ENCODE measurements at places on chromosomes 3 and 15.

DNA sequence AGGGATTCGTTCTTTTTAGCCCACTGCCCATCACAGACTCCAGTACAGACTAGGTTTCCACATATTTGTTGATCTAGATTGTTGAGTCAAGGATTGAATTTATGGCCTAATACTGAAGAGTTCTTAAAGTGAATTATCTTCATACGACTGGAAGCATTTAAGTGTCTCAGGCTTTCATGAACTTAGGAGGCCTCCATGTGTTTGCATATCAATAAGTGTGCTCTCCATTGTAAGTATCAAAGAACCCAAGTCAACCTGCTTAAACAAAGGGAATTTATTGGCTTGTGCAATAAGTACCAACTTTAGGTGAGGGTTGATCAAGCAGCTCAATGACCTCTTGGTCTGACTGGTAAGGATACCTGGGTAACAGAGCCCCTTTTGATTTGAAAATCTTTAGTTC, 382.1 kb downstream of the PDCD6IP start:
- no peak overlapping the region for H3K27ac ChIP-seq
- peaks cover 9% of the 10 kb centered on the region for H3K27me3 ChIP-seq
- no peaks in the 10 kb centered on the region for H3K4me1 ChIP-seq
- no peak for DNase-seq

- H3K27ac ChIP-seq = no peak overlapping the region
- H3K27me3 ChIP-seq = no peaks in the 10 kb centered on the region
- no peak overlapping the region for H3K4me3 ChIP-seq
- DNase-seq = peak; percentile 34
Measured at GRCh38 chr3:193853511-193854219, 260.7 kb downstream of the OPA1 start.

- no peaks in the 10 kb centered on the region for H3K27me3 ChIP-seq
- peaks cover 5% of the 10 kb centered on the region for H3K4me1 ChIP-seq
- peak overlapping the region; percentile 90 for H3K27ac ChIP-seq
- DNase-seq = no peak
Measured at GRCh38 chr3:113275583-113275928, 64.2 kb downstream of the BOC start.

- H3K36me3 ChIP-seq = no peaks in the 10 kb centered on the region
- H3K4me1 ChIP-seq = no peaks in the 10 kb centered on the region
- no peak for DNase-seq
Measured at GRCh38 chr3:177474652-177475355, 277.5 kb upstream of the TBL1XR1 start.

- peaks cover 16% of the 10 kb centered on the region for H3K4me1 ChIP-seq
- DNase-seq = no peak
- H3K27me3 ChIP-seq = no peaks in the 10 kb centered on the region
- no peak overlapping the region for H3K4me3 ChIP-seq
- H3K27ac ChIP-seq = no peak overlapping the region
Measured at GRCh38 chr15:90213122-90213817, 12.1 kb downstream of the SEMA4B start.

DNA sequence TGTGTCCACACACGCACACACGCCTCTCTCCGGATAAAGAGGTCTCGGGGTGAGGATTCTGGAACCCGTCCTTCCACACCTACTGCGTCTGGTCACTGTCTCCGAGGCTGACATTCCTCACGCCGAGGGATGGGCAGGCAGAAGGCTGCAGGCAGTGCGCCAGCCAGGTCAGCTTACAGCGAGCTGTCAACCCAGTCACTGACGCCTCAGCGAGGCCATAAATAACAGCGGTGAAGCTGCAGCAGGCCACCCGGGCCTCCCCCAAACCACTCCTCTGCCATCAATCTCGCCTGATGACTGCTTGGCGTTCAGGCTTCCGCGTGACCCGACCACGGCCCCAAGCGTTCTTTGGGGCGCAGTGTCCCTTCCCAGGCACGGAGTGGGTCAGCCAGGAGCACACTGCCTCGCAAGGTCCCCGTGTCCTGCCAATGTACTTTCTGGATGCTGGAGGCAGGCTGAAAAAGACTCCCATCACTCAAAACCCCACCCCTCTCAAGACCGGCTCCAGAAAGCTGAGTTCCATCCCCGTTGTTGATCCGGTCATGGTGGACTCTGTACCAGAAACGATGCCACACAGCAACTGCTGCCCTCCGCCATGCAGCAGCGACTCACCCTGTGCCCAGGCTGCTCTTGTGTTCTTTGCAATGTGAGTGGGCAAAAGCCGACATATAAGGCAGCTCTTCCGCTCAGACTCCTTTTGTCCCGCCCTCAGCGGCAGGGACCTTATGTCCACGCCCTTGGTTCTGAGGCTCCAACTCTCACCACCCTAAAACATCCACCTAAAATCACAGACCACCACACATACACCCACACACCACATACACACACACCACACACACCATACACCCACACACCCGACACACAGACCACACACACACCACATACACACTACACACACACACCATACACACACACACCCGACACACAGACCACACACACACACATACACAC, 27.1 kb downstream of the CPN2 start:
- H3K27me3 ChIP-seq = peaks cover 23% of the 10 kb centered on the region
- H3K4me3 ChIP-seq = no peak overlapping the region
- no peak overlapping the region for H3K27ac ChIP-seq
- no peaks in the 10 kb centered on the region for H3K4me1 ChIP-seq

- no peak for DNase-seq
- peaks cover 5% of the 10 kb centered on the region for H3K27me3 ChIP-seq
- no peak overlapping the region for H3K4me3 ChIP-seq
- no peak overlapping the region for H3K27ac ChIP-seq
- peaks cover 4% of the 10 kb centered on the region for H3K36me3 ChIP-seq
Measured at GRCh38 chr15:25600751-25601150, 161.9 kb upstream of the UBE3A start.

GRCh38 chr3:109642025-109642424, 304.7 kb upstream of the DPPA4 start:
- H3K36me3 ChIP-seq = no peaks in the 10 kb centered on the region
- no peak for DNase-seq
- H3K27ac ChIP-seq = no peak overlapping the region
- no peak overlapping the region for H3K4me3 ChIP-seq
- no peaks in the 10 kb centered on the region for H3K27me3 ChIP-seq

GRCh38 chr3:11507719-11508118, 136.0 kb downstream of the VGLL4 start:
- no peak for DNase-seq
- H3K27me3 ChIP-seq = no peaks in the 10 kb centered on the region
- peaks cover 7% of the 10 kb centered on the region for H3K4me1 ChIP-seq

GRCh38 chr3:41236228-41236627, 36.9 kb downstream of the CTNNB1 start:
- DNase-seq = no peak
- no peak overlapping the region for H3K4me3 ChIP-seq
- H3K27me3 ChIP-seq = no peaks in the 10 kb centered on the region
- peaks cover 8% of the 10 kb centered on the region for H3K4me1 ChIP-seq
- peaks cover 63% of the 10 kb centered on the region for H3K36me3 ChIP-seq
- H3K27ac ChIP-seq = no peak overlapping the region

- DNase-seq = no peak
- H3K4me3 ChIP-seq = peak overlapping the region; percentile 50
- H3K36me3 ChIP-seq = no peaks in the 10 kb centered on the region
- peak overlapping the region; percentile 75 for H3K27ac ChIP-seq
- peaks cover 18% of the 10 kb centered on the region for H3K4me1 ChIP-seq
Measured at GRCh38 chr15:80643431-80643951, 51.6 kb upstream of the ABHD17C start.

GRCh38 chr15:70062321-70062956, 35.3 kb downstream of the TLE3 start:
- no peaks in the 10 kb centered on the region for H3K4me1 ChIP-seq
- H3K36me3 ChIP-seq = no peaks in the 10 kb centered on the region
- no peak for DNase-seq
- H3K4me3 ChIP-seq = no peak overlapping the region
- no peaks in the 10 kb centered on the region for H3K27me3 ChIP-seq

DNA sequence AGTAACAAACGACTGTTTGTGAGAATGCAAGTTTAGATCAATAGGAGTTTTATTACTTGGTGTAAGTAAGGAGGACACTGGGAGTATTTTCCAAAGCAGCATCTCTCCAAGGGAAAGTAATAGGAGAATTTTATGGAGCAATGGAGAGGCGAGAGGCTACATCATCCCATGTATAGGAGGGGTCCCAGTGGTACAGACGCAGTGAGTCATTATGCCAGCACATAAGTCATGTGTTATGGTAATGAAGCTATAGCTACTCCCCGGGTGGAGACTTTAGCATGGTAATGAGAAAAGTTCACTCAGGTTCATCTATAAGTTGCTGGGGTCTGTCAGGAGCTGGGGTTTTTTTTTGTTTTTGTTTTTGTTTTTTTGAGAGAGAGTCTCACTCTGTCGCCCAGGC, 29.5 kb upstream of the ZNF445 start:
- H3K4me3 ChIP-seq = no peak overlapping the region
- DNase-seq = no peak
- H3K36me3 ChIP-seq = peaks cover 29% of the 10 kb centered on the region
- no peak overlapping the region for H3K27ac ChIP-seq
- peaks cover 30% of the 10 kb centered on the region for H3K4me1 ChIP-seq

DNA sequence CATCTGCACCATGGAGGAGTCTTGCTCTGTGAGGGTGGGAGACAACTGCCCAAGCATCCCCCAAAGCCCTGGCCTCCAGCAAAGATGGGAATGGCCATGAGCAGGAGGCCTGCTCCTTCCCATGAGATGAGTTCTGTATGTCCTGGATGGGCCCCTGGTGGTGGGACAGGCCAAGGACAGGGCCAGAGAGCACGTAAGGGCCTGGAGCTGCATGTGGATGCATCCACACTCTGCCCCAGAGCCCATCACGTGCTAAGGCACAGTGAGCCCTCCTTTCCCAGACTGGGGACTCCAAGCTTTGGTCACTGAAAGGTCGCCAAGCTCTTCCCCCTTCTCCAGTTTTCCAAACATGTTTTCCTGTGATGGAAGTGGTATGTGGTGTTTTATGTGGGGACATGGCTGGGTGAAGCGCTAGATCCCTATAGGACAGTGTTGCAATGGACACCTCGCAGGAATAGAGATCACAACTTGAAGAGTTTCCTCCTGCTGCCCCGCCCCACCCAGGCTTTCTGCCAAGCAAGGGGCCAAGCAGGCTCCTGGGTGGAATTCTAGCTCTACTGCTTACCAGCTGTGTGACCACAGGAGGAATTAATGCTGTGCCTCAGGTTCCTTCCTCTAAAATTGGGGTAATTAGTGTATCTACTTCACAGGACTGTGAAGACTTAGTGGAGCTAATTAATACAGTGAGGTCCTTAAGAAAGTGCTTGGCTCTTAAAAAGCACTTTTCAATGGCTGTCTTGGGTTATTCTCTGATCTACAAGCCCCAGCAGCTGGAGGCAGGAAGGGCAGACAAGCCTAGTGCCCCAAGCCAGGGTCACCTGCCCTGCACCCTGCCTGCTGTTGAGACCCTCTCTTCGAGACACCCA, 106.4 kb upstream of the RPL32 start:
- no peaks in the 10 kb centered on the region for H3K36me3 ChIP-seq
- no peak for DNase-seq
- H3K4me3 ChIP-seq = peak overlapping the region; percentile 66
- peak overlapping the region; percentile 70 for H3K27ac ChIP-seq
- peaks cover 48% of the 10 kb centered on the region for H3K4me1 ChIP-seq
- H3K27me3 ChIP-seq = no peaks in the 10 kb centered on the region

DNA sequence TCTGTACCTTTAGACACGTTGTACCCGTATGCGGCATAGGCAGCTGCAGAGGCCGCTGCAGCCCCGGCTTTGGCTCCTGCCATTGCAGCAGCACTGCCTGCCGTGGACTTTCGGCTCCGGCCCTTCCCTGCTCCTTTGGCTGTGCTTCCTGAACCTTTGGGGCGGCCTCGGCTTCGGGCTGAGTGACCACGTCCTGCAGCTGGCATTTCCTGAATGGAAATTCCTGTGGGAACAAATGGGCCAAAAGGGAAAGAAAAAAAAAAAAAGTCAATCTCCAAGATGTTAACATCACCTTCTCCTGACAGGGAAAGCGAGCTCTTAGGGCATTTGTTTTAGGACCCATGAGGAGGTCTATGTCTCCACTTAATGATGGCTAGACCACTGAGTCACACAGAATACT, 29.6 kb downstream of the CHAC1 start:
- no peak for DNase-seq
- no peaks in the 10 kb centered on the region for H3K27me3 ChIP-seq
- no peaks in the 10 kb centered on the region for H3K4me1 ChIP-seq
- no peak overlapping the region for H3K27ac ChIP-seq
- H3K36me3 ChIP-seq = peaks cover 29% of the 10 kb centered on the region
- H3K4me3 ChIP-seq = no peak overlapping the region

DNA sequence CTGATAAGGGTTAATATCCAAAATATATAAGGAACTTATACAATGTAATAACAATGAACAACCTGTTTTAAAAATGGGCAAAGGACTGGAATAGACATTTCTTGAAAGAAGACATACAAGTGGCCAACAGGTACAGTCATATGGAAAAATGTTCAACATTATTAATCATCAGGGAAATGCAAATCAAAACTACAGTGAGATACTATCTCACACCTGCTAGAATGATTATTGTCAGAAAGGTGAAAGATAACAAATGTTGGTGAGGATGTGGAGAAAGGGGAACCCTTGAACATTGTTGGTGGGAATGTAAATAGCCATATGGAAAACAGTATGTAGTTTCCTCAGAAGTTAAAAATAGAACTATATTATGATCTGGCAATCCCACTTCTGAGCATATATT, 20.4 kb downstream of the GOLM2 start:
- no peaks in the 10 kb centered on the region for H3K36me3 ChIP-seq
- peak overlapping the region; percentile 56 for H3K27ac ChIP-seq
- H3K4me3 ChIP-seq = peak overlapping the region; percentile 68

- H3K4me3 ChIP-seq = no peak overlapping the region
- no peak overlapping the region for H3K27ac ChIP-seq
- H3K4me1 ChIP-seq = no peaks in the 10 kb centered on the region
- H3K36me3 ChIP-seq = no peaks in the 10 kb centered on the region
- peaks cover 5% of the 10 kb centered on the region for H3K27me3 ChIP-seq
Measured at GRCh38 chr15:81740416-81740815, 305.4 kb downstream of the MEX3B start.

GRCh38 chr3:156745766-156746165, 71.4 kb downstream of the TIPARP start:
- no peak overlapping the region for H3K4me3 ChIP-seq
- H3K36me3 ChIP-seq = peaks cover 5% of the 10 kb centered on the region
- H3K27me3 ChIP-seq = no peaks in the 10 kb centered on the region
- DNase-seq = no peak
- peaks cover 4% of the 10 kb centered on the region for H3K4me1 ChIP-seq

DNA sequence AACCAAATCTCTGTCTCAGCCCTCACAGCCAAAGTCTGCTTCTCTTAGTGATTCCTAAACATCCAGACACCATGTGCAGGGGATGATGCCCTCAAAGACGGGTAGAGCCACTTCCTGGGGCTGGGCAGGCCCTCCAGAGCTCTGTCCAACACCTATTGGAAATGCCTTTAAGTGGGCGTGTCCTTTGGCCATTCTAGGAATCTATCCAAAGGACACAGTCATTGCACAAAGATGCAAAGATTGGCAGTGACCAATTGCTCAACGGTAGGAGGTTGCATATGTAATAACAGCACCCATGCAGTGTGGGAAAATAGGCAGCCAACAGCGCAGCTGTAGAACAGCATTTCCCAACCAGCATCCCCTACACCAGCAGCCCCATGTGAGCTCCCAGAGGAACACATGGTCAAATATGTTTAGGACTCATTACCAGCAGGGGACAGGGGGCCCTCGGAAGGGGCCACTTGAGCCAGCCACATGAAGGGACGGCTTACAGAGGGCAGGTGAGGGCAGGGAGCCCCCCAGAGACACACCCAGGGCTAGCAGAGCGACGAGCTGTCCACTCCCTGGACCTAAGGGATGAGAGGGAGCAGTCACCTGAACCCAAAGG, 142.8 kb upstream of the IQSEC1 start:
- no peak for DNase-seq
- no peak overlapping the region for H3K27ac ChIP-seq
- H3K4me3 ChIP-seq = no peak overlapping the region
- no peaks in the 10 kb centered on the region for H3K36me3 ChIP-seq

Measured in natural killer cell treated with Interleukin-12 subunit alpha and Interleukin-12 subunit beta and Interleukin-15 and Interleukin-18, amount 100 ng/mL, for 72 hours (primary cell).